ENCODE measurements at places on chromosomes 2 and 18.

GRCh38 chr2:64792300-64792699 lies 138.6 kb upstream of the SERTAD2 start:
- DNase-seq, result no peak

DNA sequence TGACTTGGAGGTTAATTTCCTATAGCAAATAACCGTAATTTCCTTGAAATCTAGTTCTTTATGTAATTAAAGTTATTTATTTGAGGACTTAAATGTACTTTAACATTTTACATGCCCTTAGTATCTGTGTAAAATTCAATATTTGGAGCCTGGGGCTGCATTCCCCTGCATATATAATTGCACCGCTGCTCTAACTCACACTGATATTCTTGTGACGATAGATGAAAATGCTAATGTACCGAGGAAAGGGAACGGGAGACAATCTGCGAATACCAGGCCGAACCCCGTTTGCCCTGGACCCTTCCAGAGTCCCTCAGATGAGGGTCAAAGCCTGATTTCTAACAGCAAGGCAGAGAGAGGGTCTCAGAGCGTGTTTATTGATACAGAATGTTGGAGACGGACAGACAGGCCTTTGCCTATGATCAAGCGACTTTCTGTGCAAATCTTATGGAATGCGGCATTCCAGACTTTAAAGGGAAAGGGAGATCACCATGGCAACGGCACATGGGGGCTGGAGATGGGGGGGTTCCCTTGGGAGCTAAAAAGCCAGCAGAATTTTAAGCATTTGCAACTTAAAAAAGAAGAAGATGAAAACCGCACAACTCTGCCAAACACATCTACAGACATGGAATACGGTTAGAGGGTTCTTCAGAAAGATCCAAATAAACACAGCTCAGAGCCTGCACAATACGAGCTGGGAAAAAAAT lies 57.6 kb upstream of the TWIST2 start:
- DNase-seq, result no peak

GRCh38 chr18:79950515-79951341 lies 725 bp downstream of the SLC66A2 start:
- no peak for DNase-seq

DNA sequence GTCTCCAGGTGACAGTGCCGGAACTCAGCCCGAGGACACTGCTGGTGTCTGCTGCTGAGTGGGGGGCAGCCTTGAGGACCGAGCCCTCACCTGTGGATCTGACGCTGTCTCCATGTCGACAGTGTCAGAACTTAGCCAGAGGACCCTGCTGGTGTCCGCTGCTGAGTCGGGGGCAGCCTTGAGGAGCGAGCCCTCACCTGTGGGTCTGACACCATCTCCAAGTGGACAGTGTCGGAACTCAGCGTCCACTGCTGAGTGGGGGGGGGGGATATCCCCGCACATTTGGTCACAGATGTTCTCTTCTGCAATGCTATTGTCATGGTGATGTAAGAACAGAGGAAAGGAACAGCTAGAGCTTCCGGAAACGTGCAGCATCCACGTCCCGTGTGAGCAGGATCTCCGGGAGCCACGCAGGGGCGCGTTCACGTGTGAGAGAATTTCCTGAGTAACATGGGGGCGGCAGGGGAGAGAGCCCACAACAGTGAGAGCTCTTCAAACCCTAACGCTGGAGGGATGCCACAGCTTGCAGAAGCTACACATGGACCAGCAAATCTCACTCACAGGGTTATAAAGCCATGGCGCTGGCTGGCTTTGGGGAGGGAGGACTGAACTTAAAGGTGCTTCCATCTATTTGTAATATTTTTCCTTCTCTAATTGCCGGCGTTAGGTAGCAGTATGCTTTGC lies 250.7 kb upstream of the SALL3 start:
- DNase-seq, result no peak

GRCh38 chr2:231390667-231391066 lies 4.8 kb upstream of the B3GNT7 start:
- DNase-seq, result no peak

DNA sequence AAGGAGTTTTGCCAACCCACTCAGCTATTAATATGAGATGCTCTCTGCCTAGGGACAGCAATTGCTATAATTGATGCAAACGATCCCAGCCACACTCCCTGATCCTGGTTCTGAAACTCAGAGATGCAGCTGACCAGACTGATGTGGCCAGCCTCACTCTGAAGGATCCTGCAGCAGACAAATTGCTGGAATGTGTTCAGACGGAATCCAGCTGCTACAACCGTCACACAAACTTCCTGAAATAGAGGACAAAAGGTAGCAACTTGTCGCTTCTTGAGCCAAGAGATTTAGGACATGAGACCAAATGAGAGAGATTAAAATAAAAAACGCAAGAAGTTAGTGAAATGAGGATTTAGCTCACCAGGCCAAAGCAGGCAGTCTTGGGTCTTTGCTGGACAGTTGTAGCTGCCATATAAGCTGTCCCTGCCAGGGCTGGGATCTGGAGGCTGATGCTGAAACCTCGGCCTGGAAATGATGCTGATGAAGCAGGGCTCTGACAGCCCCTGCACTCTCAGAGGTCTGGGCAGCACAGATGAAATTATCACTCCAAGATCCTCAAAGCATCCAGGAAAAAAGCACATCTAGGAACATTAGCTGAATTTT lies 8.3 kb upstream of the YWHAQ start:
- no peak for DNase-seq

DNA sequence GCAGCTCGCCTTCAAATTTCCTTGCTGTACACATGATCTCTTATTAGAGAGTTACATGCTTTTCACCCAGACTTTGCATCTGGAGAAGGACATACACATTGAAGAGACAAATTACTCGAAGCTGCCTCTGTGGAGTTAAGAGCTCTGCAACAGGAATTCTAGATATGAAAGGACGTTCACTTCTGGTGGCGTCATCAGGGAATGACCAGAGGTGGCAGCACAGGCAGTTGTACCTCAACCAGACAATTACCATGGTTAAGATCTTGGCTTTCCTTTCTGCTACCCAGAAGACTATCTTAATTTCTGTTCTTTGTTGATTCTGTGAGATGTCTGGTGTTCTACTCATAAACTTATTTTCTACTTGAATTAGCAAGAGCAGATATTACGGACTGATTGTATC lies 39.1 kb upstream of the MC4R start:
- no peak for DNase-seq

- DNase-seq, result no peak
These were observed 52.7 kb downstream of the CUL3 start for GRCh38 chr2:224532441-224532840.

- DNase-seq, result no peak
These were observed at the start of gene ASPRV1 for GRCh38 chr2:69961496-69961895. TSS of gene ASPRV1 (minus strand) at chr2:69961631. CDS start at chr2:69961436, 195 bp downstream.
